ENCODE measurements at places on chromosomes 3 and 15.

GRCh38 chr3:72375237-72376076, 472.8 kb downstream of the SHQ1 start:
- no peak for DNase-seq

- DNase-seq: no peak
Measured at GRCh38 chr3:9072667-9073009, 109.4 kb upstream of the RAD18 start.

DNA sequence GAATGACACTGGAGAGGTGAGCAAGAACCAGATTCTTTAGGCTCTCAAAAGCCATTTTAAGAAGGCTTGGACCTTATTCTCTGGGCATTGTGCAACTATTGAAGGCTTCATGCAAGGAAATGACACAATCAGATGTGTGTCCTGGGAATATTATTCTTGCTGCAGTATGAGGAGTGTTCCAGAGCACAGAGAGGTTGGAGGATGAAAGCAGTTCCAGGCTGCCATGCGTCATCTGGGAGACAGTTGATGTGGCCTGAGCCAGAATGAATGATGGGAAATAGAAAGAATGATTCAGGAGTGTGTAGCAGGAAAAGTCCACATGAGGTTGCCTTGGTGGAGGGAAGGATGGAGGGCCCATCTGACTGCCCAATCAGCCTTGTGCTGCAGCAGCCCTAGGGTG, 123.1 kb downstream of the CHCHD6 start:
- DNase-seq: no peak

GRCh38 chr3:98372445-98372844, 18.0 kb upstream of the OR5K3 start:
- no peak for DNase-seq

- DNase-seq: no peak
Measured at GRCh38 chr15:89767411-89767915, 8.7 kb upstream of the MESP2 start.

All from NAMALWA (cell line).